ENCODE measurements at places on chromosomes 7 and 10.

DNA sequence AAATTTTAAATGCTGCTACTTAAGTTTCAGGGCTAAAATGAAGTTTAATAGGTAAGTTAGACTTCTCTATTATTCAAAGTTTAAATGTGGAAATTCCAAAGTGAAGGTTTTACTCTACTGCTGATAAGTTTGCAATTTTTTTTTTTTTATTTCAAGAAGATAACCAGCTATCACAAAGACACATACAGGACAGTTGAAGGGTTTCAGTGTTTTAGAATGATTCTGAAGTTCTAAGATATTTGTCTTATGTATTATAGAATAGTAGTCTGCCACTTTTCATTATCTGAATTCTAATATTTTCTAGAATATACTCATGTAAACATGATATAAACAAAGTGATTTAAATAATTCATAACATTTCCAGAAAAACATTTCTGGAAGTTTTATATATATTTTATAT lies 7.0 kb upstream of the CD36 start:
- DNase-seq: no peak

DNA sequence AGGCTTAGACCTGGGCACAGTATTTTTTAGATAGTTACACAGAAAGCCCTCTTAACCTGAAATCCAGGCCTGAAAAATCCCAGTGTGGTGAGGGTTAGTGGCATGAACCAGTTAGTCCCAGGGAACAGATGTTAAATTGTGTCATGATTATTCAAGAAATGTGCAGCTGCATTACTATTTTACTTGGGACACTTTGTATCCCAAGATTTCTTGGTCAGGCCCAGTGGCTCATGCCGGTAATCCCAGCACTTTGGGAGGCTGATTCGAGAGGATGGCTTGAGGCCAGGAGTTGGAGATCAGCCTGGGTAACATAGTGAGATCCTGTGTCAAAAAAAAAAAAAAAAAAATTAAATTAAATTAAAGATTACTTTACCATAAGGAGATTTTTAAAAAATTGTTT lies 36.0 kb upstream of the OTUD1 start:
- no peak for DNase-seq

DNA sequence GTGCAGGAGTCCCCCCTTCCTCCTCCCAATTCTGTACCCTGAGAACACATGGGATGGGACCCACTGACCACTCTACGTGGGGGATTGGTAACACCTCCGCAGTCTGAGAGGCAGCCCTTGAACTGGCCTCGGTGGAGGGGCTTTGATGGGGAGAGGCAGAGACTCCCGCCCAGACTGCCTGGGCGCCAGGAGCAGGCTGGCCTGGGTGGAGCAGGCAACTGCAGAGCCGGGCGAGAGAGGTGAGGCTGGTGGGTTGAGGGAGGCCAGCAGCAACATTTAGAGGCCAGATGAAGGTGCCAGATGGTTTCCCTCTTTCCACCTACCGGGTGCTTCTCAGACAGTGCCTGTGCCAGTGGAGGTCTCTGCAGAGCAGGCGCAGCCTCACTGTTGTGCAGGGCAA lies 30.7 kb upstream of the ZNF467 start:
- DNase-seq: no peak

DNA sequence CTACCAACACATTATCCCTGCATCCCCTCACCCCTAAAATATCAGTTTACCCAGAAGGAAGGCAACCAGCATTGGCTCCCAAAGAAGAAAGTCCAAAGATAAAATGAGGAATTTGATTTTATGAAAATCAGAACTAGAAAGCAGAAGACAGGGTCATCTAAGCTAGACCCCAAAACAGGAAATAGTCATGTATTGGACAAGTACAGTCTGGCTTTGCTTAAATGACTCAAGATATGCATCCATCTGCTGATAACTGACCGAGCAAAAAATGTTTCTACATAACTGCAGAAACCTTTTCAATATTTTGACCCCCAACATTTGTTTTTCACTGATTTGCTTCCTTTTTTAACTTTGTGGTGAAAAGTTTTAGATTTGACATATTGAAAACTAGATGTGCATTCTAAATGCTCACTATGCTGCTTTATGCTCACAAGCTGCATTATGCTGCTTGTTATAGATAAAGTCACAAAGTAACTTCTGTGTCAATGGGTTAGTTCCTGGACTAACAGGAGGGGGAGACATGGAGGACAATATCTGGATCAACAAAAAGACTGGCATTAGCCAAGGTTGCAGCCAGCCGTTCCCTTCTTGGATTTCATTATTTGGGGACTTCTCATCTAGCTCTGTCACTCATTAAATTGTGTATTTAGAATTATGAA lies 227.0 kb downstream of the INHBA start:
- DNase-seq: no peak

GRCh38 chr10:124212702-124213101 lies 119.3 kb upstream of the CHST15 start:
- no peak for DNase-seq

GRCh38 chr10:119616882-119617570 lies 20.3 kb upstream of the TIAL1 start:
- peak; percentile 10 for DNase-seq
